ENCODE measurements at places on chromosomes 3 and 15. TPM values are rescaled to one million over a fixed set of nuclear protein-coding genes. Genes with fewer than 3 reads are reported as not detected.

DNA sequence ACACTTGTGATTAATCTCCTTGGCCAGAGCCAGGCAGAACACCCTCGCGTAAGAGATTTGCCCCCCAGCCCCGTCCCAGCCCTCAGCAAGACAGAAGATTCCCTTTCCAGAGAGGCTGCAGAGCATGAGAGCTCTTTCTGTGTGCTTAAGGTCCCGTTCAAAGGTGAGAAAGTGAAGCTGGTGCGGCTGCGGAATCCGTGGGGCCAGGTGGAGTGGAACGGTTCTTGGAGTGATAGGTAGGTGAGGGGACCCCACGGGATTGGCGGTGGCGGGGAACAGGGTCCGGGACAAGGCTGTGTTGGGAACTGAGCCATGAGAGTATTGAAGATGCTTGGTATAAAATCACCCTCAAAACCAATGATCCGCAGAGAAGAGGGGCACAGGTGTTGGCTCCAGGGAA lies 34.8 kb downstream of the CAPN3 start:
- peak; percentile 36 for DNase-seq

DNA sequence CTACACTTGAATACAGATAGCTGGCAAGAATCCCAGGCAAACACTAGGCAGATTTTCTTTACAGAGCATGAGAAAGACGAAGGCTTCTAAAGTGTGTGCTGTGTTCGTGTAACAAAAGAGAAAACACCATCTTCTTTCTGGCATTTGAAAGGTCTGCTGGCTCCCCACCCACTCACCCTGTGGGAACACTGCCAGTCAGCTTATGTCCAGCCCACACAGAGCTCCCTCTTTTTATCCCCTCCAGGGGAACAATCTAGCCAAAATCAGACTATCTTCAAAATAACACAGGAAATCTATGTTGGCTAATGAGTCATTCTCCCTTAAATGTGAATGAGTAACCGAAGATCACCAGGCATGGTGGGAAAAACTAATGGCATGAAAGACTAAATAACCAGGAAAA lies 45.6 kb upstream of the PAQR5 start:
- no peak for DNase-seq

- no peak for DNase-seq
Measured at GRCh38 chr3:18717598-18717997, 292.5 kb upstream of the SATB1 start.

Gene SH2D7
- total RNA-seq, result not detected

- no peak for DNase-seq
Measured at GRCh38 chr15:65026756-65027155, 2.7 kb downstream of the MTFMT start.

Gene ALG1L2
- 0.78 TPM for total RNA-seq

- DNase-seq, result no peak
Measured at GRCh38 chr15:25470230-25470629, 31.4 kb upstream of the UBE3A start.

DNA sequence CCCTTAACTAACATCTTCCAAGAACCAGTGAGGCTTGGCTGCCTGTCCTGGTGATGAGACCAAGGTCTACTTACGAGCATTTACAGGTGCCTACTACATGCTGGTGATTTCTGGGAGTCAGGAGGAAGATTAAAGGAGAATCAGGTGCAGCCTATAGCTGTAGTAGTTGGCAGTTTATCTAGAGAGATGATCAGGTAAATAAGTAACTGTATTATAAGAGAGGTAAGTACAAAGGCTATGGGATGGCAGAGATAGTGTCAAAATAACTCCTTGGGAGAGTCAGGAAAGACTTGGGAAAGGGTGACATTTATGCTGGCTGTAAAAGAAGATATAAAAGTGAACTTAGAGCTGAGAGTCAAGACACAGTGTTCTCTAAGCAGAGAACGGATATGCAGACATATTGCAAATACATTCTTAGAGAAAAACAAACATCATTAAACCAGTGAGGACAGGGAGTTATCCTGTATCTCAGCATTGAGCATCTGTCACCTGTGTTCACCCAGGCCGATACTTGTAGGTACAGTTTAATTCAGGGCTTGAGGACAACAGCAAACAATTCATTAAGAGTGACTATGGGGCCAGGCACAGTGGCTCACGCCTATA lies 49.7 kb upstream of the ACP3 start:
- DNase-seq, result no peak

GRCh38 chr15:76799760-76800159 lies 105.4 kb downstream of the SCAPER start:
- no peak for DNase-seq

DNA sequence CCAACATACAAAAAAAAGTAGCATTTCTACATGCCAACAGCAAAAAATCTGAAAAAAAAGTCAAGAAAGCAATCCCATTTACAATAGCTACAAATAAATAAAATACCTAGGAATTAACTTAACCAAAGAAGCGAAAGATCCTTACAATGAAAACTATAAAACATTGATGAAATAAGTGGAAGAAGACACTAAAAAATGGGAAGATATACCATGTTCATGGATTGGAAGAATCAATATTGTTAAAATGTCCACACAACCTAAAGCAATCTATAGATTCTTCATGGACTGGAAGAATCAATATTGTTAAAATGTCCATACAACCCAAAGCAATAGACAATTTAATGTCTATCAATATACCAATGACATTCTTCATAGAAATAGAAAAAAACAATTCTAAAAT lies 21.0 kb downstream of the PEAK1 start:
- no peak for DNase-seq

Gene PRSS50
- total RNA-seq, result 0.13 TPM

- DNase-seq, result no peak
Measured at GRCh38 chr3:5002174-5002870, 23.1 kb downstream of the BHLHE40 start.

DNA sequence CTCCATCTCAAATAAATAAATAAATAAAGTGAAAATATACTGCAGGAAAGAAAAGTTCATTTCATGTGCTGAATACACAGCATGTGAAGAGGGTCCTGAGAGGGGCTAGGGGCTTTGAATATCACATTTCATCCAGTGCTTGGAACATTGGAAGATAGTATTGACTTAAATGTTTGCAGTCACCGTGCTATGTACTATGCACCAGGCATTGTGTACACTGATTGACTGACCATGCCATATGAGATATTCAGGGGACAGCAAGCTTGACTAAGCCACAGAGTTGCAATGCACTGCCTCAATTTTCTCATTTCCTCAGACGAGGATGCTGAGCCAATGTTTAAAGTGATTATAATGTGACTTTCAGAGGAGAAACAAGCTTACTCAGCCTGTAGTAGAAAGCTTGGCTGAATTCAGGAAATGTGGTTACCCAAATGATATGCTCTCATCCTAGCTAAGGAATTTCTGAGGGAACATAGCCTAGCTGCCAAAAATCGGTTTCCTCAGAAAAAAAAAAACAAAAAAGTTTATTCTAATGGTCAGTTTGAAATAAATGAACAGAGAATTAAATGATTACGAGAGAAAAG lies 557.9 kb downstream of the FGF12 start:
- DNase-seq, result no peak

Gene ETV5
- 7.0 TPM for total RNA-seq

- DNase-seq, result no peak
Measured at GRCh38 chr3:71548705-71549384, 34.7 kb downstream of the FOXP1 start.

Gene CPN2
- 159 TPM for total RNA-seq

Gene STAC
- total RNA-seq, result 0.65 TPM

Gene NRG4
- 3.2 TPM for total RNA-seq

Gene ACP3
- total RNA-seq, result not detected

GRCh38 chr3:172561897-172562640 lies 38.8 kb upstream of the TNFSF10 start:
- no peak for DNase-seq

Gene TUSC7
- not detected for total RNA-seq

DNA sequence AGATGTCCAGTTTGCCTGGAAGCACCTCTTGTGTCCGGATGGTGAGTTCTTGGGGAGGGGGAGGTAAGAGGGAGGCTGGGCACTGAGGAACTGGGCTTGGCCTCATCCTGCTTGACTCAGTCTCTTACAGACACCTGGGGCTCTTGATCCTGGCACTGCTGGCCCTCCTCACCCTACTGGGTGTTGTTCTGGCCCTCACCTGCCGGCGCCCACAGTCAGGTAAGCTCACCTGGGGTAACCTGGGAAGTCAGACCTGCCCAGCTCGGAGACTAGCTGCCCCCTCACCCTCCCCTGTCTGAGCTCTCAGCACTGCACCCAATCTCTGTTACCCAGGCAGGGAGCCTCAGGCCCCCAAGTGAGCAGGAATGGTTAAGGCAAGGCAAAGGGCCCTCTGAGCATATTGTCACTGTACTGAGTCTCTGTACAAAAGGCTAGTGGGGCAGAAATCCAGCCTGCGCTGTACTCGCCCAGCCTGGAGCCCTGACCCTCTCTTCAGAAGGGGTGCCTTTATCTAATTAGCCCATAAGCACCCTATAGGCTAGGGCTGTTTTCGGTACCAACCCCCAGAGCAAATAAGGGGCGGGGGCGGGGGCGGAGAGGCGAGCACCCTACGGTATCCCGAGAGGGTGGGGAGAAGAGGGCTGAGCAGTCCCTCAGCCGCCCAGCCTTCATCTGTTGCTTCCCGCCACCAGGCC lies 2.2 kb upstream of the IL17RC start:
- no peak for DNase-seq

GRCh38 chr3:5160940-5161858 lies 26.3 kb upstream of the EDEM1 start:
- no peak for DNase-seq

Data from left lobe of liver (tissue), 2 donors.